ENCODE measurements at places on chromosomes 1 and 21.

DNA sequence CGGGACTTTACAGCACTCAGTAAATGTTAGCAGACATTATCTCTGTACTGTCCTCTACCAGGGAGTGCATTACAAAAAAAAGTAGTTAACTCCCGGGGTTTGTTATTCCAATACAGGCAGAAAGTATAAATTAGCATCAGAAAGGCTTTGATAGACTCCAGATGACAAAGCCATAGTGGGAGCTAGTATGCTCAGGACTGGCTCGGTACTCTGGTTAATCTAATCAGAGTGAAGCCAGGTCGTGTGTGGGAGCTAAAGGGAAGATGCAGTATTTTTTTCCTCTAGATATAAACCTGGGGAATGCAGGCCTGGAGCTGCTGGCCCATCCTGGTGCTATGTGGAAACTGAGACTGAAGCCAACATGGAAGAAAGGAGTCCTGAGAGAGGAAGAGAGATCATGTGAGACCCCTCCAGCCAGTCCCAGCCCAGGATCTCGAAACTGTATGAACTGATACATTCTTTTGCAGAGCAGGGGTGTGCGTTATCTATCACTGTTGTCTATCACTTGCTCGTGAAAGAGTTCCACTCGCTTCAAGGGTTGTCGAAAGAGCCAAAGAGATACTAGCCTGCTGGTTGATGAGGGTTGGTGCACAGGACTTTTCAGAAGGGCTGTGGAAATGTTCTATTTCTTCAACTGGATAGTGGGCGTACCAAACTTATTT is 125.8 kb downstream of the PLPP3 start:
- DNase-seq = no peak

GRCh38 chr1:209486861-209487593 is 96.5 kb upstream of the CAMK1G start:
- DNase-seq = no peak

DNA sequence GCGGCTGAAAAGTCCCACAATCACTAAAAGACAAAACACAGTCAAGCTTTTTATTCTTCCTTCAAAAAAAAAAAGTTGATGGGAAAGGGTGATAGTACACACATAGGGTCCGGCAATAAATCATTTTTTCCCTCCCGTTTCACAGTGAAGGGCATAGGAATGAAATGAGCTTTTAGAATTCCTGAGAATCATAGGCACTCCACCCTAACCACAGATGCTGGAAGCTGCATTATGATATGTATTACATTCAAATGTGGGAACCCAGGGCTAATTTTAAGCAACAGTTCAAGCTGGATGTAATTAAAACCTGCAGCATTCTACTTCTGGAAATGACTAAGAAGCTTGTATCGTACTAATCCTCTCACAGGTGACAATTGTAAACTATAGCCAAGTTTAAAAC is 75.7 kb upstream of the KCNJ15 start:
- DNase-seq = no peak

- DNase-seq = no peak
Observed at GRCh38 chr1:11293856-11294255, 20.9 kb downstream of the UBIAD1 start.

GRCh38 chr1:172390683-172391551 is 29.6 kb upstream of the C1orf105 start:
- no peak for DNase-seq

GRCh38 chr1:56052041-56052440 is 527.3 kb downstream of the PLPP3 start:
- no peak for DNase-seq

DNA sequence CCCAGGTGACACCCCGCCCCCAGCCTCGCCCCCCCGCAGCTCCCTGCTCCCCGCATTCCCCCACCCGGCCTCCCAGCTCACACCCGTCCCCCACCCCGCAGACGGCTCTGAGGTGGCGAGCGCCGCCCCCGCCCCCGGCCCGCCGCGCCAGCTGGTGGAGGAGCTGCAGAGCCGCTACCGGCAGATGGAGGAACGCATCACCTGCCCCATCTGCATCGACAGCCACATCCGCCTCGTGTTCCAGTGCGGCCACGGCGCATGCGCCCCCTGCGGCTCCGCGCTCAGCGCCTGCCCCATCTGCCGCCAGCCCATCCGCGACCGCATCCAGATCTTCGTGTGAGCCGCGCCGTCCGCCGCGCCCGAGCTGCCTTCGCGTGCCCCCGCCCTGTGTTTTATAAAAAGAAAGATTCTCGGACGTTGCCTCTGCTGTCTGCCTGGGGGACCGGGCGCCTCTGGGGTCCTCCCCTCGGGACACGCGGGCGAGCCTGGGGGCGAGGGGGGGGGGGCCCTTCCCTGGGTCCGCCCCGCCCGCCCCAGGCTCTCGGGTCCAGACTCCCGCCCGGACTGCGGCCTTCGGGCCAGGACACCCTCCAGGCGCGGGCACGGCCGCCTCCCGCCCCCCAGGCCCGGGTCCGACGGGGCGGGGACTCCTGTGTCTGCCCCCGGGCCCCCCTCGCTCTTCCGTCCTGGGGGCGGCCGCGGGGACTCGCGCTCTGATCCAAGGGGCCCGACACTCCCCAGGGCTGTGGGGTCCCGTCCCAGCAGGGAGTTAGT is 1.6 kb upstream of the MMP23B start:
- peak; percentile 92 for DNase-seq

GRCh38 chr1:157992031-157992832 is 1.2 kb upstream of the KIRREL1 start:
- peak; percentile 60 for DNase-seq

GRCh38 chr1:71666609-71667008 is 585.8 kb upstream of the ZRANB2 start:
- no peak for DNase-seq

GRCh38 chr1:143720087-143721023 is 251.4 kb downstream of the FAM72C start:
- no peak for DNase-seq

DNA sequence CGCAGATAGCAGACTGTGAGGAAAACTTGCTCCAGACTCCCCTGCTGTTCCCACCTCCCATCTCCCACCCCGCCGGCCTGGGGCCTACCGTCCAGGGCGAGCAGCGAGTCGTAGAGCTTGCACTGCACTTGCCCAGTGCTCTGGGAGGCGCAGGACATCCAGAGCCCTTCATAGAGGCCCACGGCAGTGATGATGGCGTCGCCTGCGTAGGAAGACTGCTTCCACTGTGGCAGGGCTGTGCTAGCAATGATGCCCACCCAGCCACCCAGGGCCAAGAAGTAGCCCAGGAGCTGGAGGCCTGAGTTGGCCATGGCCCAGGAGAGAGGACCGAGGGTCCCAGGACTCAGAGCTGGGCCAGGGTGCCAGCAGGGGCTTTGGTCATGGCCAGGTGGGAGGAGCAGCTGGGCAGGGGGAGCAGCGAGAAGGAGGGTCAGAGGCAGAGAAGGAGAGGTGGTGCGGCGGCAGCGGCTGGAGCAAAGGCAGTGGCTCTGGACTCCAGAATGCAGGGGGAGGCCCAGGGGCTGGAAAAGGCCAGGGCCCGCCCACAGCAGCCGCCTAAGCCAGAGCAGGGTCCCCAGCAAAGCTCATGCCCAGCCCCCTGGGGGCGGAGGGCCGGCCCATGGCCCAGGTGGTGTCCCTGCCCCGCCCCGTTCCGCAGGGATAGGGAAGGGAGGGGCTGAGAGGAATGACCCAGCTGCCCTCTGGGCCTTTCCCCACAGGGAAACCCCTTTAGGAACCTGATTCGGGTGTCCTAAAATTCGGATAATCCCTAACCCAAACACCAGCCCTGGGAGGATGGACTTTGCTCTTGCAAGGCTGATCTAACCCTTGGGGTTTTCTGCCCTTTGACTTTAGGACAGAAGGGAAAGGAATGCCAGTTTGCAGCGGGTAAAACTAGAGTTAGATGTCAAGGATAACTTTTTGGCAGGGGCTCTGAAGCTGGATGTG is at the start of gene CLDN19:
Gene CLDN19 (minus strand): TSS at position 484 of the 948 bp plus-strand sequence. CDS start 173 bp downstream, at position 311.
- DNase-seq = no peak

DNA sequence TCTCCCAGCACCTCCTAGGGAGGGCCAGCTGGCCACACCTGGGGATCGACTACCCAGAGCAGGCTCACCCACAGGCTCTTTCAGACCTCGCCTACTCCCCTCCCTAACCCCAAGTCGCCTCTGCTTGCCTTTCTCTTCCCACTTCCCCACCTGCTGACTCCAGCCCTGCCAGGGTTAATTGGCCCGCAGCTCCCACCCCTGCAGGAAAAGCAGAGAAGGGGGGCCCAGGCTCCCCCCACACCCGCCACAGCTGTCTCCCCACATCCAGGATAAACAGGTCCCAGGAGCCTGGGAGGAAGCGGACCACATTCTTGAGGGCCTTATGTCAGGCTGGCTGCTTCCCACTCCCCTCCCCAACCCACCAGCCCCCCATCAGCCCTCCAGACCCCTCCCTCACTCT is 45.0 kb downstream of the TAS1R2 start:
- no peak for DNase-seq

GRCh38 chr1:230279583-230279945 is 146.6 kb downstream of the PGBD5 start:
- DNase-seq = peak; percentile 21

GRCh38 chr21:16388291-16388690 is 658.5 kb downstream of the USP25 start:
- DNase-seq = no peak

DNA sequence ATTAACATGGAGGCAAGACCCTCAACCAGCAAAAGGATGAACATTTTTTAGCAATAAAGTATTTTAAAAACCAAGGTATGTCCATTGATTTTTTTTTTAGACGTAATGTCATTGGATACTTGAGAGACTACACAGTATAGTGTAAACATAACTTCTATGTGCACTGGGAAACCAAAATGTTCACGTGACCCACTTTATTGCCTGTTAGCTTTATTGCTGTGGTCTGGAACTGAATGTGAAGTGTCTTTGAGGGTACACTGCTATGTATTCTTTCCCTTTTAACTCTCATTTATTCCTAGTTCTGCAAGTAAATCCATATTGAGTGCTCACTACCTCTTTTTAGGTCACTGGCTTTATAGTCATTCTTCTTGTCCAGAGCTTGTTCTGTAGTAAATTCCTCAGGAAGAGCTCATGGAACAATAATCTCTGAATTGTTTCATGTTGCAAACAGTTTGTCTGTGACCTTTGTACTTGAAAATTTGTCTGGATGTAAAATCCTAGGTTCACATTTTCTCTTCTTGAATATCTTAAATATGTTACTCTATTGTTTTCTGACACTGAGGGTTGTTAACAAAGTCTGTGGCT is 20.6 kb downstream of the ABCD3 start:
- no peak for DNase-seq

GRCh38 chr1:174189428-174190062 is 30.2 kb downstream of the RABGAP1L start:
- DNase-seq = no peak

DNA sequence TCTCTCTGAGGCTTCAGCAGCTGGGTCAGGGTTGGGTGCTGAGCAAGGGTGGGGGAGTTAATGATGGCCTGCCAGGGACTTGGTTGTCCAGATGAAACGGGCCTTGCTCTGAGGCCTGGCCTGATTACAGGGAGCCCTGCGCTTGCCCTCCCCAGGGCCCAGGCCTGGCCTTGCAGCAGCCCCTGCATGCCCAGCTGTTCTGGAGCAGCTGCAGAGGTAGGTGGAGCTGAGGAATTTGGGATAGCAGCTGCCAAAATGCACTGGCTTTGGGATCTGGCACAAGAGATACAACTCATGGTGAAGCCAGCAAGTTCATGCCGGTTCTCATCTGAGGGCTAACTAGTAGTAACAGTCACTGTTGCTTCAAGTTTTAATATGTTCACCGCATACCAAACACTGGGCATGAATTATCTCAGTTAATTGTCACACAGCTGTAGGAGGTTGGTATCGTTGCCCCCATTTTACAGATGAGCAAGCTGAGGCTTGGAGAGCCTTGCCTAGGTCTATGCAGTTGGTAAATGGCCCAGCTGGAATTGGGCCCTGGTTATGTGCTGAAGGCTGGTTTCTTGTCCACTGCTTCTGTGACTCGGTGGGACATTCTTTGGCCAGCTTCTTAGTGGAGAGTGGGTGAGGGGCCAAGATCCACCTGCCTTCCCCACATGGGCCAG is 7.3 kb upstream of the SERINC2 start:
- DNase-seq = no peak

DNA sequence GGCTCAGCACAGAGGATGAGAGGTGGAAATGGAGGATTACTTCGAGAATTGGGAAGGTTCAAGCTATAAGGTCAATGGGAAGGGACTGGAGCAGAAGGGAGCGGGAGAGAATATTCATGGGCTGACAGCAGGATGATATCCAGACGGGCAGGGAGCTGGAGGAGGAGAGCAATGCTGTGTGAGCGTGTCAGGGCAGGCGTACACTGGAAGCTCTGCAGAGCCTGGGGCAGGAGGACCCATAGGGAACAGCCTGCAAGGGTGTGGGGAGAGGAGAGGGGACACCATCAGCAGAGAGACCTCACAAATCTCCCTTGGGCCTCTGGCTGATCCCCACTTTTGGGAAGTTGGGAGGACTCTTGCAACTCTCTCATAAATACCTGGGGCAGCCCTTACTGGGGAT is 13.7 kb downstream of the CSF1 start:
- DNase-seq = no peak

GRCh38 chr1:87521452-87521851 is 192.8 kb downstream of the LMO4 start:
- no peak for DNase-seq

DNA sequence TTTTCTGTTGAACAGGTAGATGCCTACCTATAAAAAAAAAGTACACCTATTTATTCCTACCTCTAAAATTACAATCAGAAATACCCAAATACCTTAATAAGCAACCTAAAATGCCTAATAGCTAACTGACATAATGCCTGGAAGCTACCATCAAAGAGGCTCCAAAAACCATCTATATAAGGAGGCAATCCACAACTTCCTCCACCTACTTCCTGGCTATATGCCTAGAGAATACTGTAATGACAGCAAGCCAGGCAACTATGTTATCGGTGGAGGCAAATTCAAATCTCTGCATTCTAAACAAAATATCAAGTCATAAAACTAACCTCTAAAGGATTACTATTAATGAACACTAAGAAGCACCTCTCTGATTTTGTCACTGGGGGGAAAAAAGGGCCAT is 10.1 kb downstream of the ZNF644 start:
- DNase-seq = no peak

GRCh38 chr1:159000625-159001024 is 9.1 kb upstream of the IFI16 start:
- DNase-seq = no peak

- peak; percentile 86 for DNase-seq
Observed at GRCh38 chr21:31580866-31581276, 78.6 kb upstream of the SOD1 start.

DNA sequence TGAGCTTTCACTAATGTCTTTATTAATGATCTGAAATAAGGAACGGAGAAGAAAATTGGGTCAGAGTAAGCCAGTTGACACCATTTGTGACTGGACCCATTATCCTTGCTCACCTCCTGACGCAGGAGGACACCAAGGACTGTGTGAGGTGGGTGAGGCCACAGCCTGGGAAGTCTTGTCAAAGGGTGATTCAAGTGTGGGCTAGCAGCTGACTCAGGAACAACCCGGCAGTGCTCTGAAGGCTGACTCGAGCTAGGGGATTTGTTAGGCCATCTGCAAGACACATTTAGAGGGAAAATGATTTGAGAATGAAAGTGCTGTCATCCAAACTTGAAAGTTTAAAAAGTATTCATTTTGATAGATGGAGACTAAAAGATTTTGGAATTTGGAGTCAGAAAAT is 21.2 kb downstream of the PRRX1 start:
- DNase-seq = no peak
